ENCODE measurements at places on chromosomes 7 and 10.

DNA sequence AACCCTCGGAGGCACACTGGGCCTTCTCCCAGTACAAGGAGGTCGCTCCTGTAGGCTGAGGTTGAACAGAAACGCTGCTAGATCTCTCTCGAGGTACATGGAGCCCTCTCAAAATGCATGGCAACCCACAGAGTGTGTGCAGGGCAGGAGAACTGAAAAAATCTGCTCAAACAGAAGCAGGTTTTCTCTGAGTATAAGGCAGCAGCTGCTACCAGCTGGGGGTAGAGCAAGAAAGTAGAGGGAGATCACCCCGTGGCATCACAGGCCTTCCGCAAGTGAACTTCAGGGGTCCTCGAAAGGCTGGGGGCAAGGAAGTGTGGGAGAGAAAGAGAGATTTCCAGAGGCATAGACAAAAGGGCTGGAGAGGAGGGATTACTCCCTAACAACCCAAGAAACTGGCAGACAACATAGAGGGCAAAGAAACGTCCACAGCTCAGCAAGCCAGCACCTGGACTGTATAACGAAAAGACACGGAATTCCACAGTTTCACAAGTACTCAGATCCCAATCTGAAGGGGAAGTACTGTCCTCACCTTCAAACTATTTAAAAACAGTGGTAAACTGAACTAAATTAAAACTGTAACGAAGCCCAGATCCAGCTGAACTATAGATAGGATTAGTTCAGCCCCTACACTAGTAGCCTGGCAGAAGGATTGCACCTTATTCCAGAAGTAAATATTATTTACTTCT is 299.2 kb downstream of the IPMK start:
- no peak for DNase-seq

DNA sequence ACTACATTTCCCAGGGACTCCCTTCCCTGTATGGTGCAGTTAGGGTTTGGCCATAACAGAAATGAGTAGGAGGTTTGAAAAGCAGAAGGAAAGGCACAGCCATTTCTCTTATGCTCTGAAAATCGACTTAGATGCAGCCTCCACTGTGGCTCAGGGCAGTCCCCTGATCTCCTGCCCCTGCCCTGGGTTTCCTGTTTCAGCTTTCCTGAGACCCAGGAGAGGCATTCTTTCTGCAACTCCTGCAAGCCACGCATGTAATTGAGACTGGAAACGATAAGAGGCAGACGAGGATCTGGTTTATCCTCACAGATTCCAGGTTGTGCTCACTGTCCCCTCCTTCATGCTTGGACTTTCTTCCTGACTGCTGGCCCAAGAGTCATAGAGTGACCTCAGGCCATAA is 461.2 kb upstream of the VSTM2A start:
- no peak for DNase-seq

DNA sequence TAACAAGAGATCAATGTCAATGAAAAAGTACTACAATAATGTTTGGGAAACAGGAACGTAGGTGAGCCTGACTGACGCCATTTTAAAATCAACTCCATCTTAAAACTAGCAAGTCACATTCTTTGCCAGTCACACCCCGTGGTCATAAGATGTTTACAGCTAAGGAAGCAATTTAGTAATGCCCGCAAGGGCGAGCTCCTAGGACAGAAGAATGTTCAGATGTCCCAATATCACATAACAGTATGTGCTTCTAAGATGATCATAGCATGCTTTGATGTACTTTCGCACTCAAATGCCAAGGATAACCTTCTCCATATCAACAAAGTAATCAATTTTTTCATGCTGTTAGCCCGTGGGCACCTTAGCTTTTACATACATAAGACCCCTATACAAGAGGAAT is 113.8 kb upstream of the EGFR start:
- no peak for DNase-seq

- DNase-seq: no peak
Observed at GRCh38 chr10:84311576-84311975, 16.8 kb upstream of the CCSER2 start.

- DNase-seq: no peak
Observed at GRCh38 chr10:111117528-111118277, 40.9 kb downstream of the ADRA2A start.

- no peak for DNase-seq
Observed at GRCh38 chr7:107486041-107486440, 16.2 kb downstream of the GPR22 start.

GRCh38 chr7:50409856-50410745 is 40.0 kb downstream of the FIGNL1 start:
- DNase-seq: no peak

DNA sequence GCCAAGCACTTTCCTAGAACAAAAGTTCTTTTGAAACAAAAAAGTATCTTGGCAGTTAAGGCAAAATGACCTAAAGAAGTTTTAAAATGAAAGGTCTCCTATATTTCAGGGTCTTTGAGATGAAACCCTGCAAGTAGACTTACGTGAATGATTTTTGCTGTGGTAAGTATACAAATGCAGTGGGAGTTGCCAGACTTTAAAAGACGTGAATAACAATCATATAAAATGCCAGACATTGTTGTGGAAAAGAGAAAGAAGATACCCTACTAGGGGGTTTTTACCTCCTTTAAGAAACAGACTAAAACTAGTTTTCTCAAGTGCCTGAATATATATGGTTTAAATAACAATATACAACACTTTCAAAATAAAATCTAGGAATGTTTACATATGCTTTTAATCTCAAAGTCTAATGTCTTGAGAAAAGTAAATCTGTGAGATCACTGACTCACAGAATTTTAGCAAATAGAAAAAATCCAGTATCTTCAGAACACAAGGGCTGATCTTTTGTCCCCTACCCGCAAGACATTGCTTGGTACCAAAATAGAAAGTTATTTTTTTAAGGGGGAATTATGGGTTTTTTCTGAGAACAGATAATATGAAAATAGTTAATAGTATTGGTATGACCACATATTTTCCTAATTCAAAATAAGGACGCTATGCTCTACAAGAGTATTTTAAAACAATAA is 29.5 kb downstream of the LRRC17 start:
- DNase-seq: no peak

DNA sequence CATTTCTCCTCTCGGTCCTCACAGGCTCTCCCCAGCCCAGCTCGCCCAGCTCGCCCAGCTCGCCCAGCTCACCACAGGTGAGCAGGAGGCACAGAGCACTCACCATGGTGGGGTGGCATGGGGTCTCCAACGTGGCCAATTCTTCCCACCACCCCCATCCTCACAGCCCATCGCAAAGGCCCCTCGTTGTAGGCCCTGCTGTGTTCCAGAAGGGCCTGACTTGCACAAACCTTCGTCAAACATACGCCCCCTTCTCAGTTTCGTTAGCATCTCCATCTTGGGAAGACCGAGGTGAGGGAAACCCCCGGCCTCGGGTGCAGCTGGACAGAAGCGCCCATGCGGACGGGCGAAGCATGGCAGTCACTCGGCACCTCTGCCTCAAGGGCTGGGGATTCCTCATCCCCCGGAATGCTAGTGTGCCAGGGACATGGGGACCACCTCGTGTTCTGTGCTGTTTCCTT is 304.6 kb downstream of the TNS3 start:
- no peak for DNase-seq
